Hypothalamus (tissue), 51 donors: ENCODE measurements at places on chromosomes 16 and 17.

- no peak for DNase-seq
Observed at GRCh38 chr17:48642843-48643696, 16.9 kb upstream of the HOXB9 start.

DNA sequence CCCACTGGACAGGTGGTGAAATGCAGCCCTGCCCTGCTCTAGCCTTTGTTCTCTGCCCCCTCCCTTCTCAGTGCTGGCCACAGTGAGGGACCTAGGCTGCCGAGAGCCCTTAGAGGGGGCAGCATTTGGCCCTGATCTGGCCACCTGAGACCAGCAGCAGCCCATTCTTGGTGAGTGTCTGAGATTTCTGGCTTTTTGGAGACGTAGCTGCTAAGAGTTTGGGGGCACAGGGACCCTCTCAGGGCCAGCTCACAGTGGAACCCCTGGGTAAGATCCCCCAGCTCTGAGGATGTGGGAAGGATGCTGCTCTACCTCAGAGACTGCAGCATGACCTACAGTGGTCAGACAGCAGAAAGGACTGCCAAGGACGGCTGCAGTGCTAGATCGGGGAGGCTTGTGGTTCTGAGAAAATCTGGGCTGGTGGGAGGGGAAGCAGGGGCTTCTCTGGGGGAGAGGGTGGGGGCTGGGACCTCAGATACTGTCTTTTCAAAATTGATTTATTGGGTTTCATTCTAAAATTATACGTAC, 13.3 kb downstream of the GRB7 start:
- DNase-seq, result no peak

DNA sequence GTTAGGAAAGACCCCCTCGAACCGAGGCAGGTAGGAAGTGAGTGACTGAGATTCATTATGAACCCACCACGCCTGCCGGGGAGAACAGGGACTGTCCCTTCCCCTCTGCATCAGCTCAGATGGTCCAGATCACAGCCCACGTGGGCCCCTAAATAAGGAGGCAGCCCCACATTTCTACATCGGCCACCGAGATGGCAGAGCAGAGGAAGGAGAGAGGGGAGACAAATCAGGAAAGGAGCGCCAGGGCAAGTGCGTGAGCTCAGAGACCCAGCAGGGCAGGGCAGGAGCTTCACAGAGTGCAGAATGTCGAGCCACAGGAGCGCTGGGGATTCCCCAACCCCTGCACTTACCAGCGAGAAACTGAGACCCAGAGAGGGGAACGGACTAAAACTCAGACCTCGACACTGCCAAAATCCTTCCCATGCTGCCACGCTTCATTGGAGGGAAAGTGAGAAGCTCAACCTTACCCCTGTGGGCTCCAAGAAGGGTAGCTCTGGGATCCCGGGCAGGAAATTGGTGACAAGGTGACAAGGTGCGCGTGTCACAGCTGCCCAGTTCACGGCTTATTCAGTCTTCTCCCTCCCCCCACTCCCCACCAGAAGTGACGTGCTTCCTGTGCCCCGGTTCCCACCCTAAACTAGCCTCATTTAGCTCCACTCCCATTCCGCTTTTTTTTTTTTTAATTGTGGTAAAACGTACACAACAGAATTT, at the start of gene ICAM2:
Gene ICAM2 (minus strand): TSS at position 578 of the 711 bp plus-strand sequence. CDS start 13,942 bp downstream, outside the sequence.
- no peak for DNase-seq

- no peak for DNase-seq
Observed at GRCh38 chr17:66835476-66835875, 559 bp downstream of the CACNG5 start.

DNA sequence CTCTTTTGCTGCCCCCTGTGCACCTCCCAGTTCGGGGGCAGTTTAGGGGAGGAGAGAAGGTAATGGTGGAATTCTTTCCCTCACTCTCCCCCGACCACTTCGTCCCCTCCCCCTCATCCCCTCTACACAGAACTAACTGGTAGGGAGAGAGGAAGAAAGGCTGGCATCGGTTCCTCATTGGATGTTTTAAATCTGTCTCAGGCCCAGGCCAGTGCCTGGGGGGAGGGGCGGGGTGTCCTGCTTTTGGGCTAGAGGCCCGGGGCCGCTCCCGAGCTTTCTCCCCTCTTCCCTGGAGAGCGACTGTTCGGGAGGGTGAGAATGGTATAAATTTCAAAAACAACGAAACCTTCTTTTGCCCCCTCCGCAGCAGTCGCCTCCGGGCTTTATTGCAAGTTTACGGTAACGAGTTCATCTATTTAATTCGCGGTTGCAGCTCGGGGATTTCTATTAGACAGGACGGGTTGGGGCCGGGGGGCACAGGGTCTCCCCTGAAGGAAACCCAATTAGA, at the start of gene PRAC2:
Gene PRAC2 (plus strand): TSS at position 271 of the 508 bp plus-strand sequence. CDS start 1,226 bp downstream, outside the sequence.
- no peak for DNase-seq

DNA sequence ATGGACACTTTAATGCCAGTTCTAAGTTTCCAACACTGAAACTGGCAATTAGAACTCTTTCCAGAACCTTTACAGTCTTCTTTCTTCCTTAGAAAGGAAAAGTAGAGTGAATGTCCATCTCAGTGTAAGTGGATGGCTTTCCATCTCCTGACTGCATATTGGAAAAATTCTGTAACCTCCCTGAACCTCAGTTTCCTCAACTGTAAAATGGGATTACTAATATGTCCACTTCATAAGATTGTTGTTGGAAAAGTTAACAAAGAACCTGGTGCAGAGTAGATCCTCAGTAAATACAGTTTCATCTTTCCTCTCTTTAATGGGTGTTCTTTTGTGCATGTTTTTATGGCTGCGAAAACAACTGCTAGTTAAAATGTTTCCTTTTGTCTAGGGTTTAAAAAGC, 2.6 kb downstream of the TMEM98 start:
- DNase-seq, result no peak
